ENCODE measurements at places on chromosomes 13 and 19.

DNA sequence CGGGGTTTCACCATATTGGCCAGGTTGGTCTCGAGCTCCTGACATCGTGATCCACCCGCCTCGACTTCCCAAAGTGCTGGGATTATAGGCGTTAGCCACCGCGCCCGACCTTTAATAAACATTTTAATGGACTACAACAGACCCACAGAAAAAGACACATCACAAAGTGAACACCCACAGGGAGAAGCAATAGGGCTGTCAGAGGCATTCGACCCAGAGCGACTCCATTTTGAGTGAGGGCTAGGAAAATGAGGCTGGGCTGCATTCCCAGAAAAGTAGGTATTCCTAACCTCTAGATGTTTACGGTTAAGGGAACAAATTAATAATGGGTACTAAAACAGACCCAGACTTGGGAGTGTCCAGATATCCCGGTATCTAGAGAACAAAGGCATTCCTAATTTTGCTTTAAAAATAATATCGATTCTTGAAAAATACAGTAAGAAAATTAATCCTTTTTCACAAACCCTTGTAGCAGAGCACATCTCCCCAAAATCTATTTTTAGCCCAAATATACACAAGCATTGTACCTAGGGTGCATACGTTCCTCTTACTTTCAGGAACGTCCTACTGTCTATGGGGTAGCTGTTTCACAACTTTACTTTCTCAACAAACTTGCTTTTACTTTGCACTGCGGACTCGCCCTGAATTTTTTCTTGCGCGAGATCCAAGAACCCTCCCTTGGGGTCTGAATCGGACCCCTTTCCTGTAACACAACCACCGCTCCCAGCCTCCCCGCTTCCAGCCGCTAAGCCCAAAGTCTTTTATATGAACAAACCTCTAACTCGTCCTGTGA lies 811 bp upstream of the ZNF8 start:
- H3K27me3 ChIP-seq: no peaks in the 10 kb centered on the region
- H3K27ac ChIP-seq: peak overlapping the region; percentile 96
- peak overlapping the region; percentile 95 for H3K4me3 ChIP-seq

- no peaks in the 10 kb centered on the region for H3K36me3 ChIP-seq
- H3K27me3 ChIP-seq: peaks cover 8% of the 10 kb centered on the region
- no peak overlapping the region for H3K27ac ChIP-seq
- no peaks in the 10 kb centered on the region for H3K4me1 ChIP-seq
- no peak overlapping the region for H3K4me3 ChIP-seq
Observed at GRCh38 chr13:45934283-45934682, 82.7 kb upstream of the SIAH3 start.

DNA sequence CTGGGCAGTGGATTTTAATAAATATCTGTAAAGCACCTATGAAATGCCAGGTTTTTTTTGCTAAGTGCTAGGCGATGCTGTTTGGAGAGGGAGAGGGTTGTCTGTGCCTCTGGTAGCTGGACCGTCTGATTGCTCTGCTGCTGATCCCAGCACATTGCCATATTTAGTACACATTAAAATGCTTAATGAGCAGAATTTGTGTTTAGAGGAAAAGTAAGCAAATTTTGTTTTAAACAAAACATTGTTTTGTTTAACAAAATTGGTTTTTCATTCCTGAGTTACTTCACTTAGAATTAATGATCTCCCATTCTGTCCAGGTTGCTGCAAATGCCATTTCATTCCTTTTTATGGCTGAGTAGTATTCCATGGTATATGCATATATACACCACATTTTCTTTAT lies 85.2 kb downstream of the LMO7 start:
- H3K36me3 ChIP-seq: peaks cover 15% of the 10 kb centered on the region
- H3K4me1 ChIP-seq: no peaks in the 10 kb centered on the region
- no peak for DNase-seq
- no peak overlapping the region for H3K27ac ChIP-seq
- H3K27me3 ChIP-seq: no peaks in the 10 kb centered on the region

GRCh38 chr13:30340331-30341250 lies 33.2 kb upstream of the KATNAL1 start:
- no peak overlapping the region for H3K27ac ChIP-seq
- no peak overlapping the region for H3K4me3 ChIP-seq
- peaks cover 29% of the 10 kb centered on the region for H3K4me1 ChIP-seq
- DNase-seq: no peak

DNA sequence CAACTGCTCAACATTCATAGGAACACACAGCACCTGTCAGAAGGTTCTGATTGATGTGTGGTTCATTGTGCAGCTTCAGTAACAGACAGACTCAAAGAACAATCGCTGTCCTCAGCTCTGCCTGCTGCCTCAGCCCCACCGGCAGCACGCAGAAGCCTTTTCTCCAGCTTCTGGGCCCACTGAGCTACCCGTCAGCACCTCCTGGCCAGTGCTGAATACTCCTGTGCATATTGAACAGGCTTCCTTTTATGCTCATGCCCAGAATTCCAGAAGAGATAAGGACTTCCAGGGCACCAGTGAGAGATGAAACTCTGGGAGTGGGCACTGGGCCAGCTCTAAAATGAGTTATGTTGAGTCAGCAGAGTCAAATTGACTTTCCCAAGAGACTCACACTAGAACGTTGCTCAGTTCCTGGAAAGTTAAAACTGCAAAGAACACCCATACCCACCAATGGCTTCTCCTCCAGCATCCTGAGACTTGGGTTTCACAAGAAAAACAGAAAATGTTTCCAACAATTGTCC lies 119.3 kb downstream of the COL4A1 start:
- no peaks in the 10 kb centered on the region for H3K36me3 ChIP-seq
- H3K27ac ChIP-seq: no peak overlapping the region
- DNase-seq: no peak
- H3K27me3 ChIP-seq: peaks cover 5% of the 10 kb centered on the region

- H3K27ac ChIP-seq: peak overlapping the region; percentile 100
- H3K27me3 ChIP-seq: no peaks in the 10 kb centered on the region
- peak overlapping the region; percentile 99 for H3K4me3 ChIP-seq
- H3K4me1 ChIP-seq: peaks cover 30% of the 10 kb centered on the region
- peaks cover 43% of the 10 kb centered on the region for H3K36me3 ChIP-seq
- peak; percentile 75 for DNase-seq
Observed at GRCh38 chr19:16325641-16326400, 1.2 kb downstream of the KLF2 start.

- no peak for DNase-seq
- H3K4me1 ChIP-seq: peaks cover 4% of the 10 kb centered on the region
- no peaks in the 10 kb centered on the region for H3K27me3 ChIP-seq
- H3K36me3 ChIP-seq: no peaks in the 10 kb centered on the region
- no peak overlapping the region for H3K27ac ChIP-seq
- H3K4me3 ChIP-seq: no peak overlapping the region
Observed at GRCh38 chr13:50691681-50692263, 151.7 kb downstream of the DLEU7 start.

DNA sequence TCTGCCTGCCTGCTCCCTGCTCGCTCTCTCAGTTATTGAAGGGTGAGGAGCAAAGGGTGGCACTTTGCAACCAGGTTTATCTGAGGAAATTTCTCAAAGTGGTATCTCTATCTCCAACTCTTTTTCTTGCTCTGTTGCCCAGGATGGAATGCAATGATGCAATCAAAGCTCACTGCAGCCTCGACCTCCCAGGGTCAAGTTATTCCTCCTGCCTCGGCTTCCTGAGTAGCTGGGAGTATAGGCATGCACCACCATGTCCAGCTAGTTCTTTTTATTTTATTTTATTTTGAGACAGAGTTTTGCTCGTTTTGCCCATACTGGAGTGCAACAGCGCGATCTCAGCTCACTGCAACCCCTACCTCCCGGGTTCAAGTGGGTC lies 4.9 kb downstream of the ACTMAP start:
- no peaks in the 10 kb centered on the region for H3K27me3 ChIP-seq
- peak overlapping the region; percentile 65 for H3K27ac ChIP-seq
- H3K4me3 ChIP-seq: no peak overlapping the region
- H3K36me3 ChIP-seq: peaks cover 1% of the 10 kb centered on the region
- DNase-seq: no peak

DNA sequence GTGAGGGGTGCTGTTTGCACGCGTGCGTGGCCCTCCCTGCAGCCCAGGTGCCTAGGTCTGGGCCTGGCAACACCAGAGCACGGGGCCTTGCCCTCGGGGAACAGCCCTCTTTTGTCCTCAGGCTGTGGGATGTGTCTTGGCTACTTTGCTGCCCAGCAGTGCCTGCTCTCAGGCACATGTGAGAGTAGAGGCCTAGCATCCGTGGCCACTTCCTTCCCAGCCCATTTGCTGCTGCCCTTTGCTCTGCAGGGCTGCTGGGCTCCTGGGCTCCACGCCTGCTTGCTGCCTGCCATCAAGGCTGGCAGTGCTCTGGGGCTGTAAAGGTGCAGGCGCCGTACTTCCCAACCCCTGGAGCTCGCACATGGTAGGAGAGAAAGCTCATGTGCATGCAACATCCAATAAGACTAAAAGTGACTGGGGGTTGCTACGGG lies 46.6 kb downstream of the CAPN12 start:
- peaks cover 11% of the 10 kb centered on the region for H3K4me1 ChIP-seq
- no peak overlapping the region for H3K27ac ChIP-seq
- DNase-seq: no peak
- peaks cover 2% of the 10 kb centered on the region for H3K36me3 ChIP-seq
- H3K4me3 ChIP-seq: no peak overlapping the region

- DNase-seq: no peak
- no peaks in the 10 kb centered on the region for H3K36me3 ChIP-seq
- peaks cover 7% of the 10 kb centered on the region for H3K27me3 ChIP-seq
- no peak overlapping the region for H3K27ac ChIP-seq
Observed at GRCh38 chr13:37075164-37075563, 15.7 kb upstream of the SUPT20H start.

DNA sequence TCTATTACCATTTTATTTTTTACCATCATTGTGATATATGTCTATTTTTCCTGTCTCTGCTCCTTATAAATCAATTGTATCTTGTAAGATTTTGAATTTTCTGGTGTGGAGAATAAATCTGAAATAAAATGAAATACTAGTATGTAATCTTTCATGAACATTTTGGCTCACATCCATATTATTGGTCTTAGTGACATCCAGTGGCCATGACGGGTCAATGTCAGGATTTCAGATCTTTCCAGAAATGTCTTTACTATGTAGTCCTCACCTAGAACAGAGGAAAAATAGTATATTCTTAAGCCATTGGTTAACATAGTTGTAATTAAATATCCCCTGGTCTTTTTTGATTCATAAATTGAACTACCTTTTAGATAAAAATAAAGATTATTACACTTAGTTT lies 109.8 kb upstream of the GPC6 start:
- no peak overlapping the region for H3K27ac ChIP-seq
- H3K4me3 ChIP-seq: no peak overlapping the region
- no peaks in the 10 kb centered on the region for H3K36me3 ChIP-seq

- peaks cover 3% of the 10 kb centered on the region for H3K4me1 ChIP-seq
- peaks cover 34% of the 10 kb centered on the region for H3K36me3 ChIP-seq
- DNase-seq: no peak
- no peak overlapping the region for H3K27ac ChIP-seq
- peaks cover 9% of the 10 kb centered on the region for H3K27me3 ChIP-seq
Observed at GRCh38 chr19:36245210-36246005, 30.5 kb downstream of the ZNF146 start.

- H3K27me3 ChIP-seq: no peaks in the 10 kb centered on the region
- DNase-seq: no peak
Observed at GRCh38 chr13:41825691-41826090, 135.2 kb downstream of the VWA8 start.

DNA sequence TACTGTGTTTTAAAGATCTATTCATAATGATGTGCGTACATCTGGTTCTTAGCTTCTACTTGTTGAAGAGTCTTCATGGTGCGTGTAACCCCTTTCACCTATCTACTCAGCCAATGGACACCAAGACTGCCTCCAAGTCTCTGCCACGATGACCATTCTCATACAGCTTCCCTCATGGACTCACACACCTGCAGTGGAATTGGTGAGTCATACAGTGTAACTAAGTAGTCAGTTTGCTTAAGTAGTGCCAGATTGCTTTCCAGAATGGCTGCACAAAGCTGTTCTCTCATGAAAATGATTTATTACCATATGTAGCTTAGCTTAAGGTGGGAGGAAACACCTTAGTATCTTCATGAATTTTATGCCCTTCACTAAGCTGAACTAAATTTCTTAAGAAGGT lies 112.3 kb downstream of the AKAP11 start:
- H3K27me3 ChIP-seq: no peaks in the 10 kb centered on the region
- H3K4me3 ChIP-seq: no peak overlapping the region
- H3K4me1 ChIP-seq: peaks cover 35% of the 10 kb centered on the region
- no peaks in the 10 kb centered on the region for H3K36me3 ChIP-seq
- no peak for DNase-seq
- no peak overlapping the region for H3K27ac ChIP-seq

DNA sequence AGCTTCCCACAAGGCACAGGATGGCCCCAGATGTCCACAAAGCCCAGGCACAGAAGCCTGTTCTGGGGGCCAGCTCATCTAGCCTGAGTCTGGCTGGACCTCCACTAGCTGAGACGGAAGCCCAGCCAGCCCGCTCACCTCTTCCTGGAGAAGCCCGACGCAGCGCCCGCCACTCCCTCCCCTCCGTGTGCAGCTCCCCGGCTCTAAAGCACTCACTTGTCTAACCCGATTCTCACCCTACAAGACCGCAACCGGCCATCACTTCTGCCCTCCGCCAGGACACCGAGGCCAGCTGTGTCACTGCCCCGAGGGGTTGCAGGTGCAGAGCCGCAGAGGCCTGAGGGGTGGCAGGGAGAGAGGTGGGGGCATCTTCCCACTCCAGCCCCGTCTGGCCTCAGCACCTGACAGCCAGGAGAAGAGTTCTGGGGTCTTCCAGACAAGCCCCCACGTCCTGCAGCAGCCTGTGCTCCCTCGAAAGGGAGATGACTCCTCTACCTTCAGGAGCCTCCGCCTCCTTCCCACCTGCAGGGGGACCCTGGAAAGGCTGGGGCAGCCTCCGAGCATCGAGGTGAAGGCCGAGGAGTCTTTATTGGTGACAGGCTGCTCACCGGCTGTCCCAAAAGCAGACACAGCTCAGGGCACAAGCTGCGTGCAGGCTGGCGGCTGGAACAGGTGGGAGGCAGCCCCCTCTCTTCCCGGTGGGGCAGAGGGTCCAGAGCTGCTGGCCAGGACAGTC lies 5.9 kb upstream of the DIRAS1 start:
- peaks cover 38% of the 10 kb centered on the region for H3K27me3 ChIP-seq
- peaks cover 9% of the 10 kb centered on the region for H3K4me1 ChIP-seq
- DNase-seq: no peak
- H3K4me3 ChIP-seq: no peak overlapping the region
- no peak overlapping the region for H3K27ac ChIP-seq

DNA sequence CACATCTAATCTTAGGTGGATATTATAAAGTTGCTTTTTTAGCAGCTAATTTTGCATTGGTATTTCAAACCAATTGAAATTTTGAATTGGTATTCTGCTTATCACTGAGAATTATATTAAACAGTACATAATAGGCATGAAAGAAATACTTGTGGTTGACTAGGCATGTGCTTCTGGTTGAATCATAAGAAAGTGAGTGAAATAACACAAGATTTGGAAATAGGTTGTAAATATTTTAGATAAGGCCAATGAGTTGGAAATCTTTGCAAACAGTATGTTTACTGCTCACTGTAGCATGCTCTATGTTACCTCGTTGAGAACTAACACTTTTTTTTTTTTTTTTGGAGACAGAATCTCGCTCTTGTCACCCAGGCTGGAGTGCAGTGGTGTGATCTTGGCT lies 66.8 kb upstream of the RFC3 start:
- DNase-seq: no peak
- H3K4me1 ChIP-seq: peaks cover 3% of the 10 kb centered on the region
- no peak overlapping the region for H3K4me3 ChIP-seq
- no peaks in the 10 kb centered on the region for H3K27me3 ChIP-seq

GRCh38 chr13:27353166-27353583 lies 71.2 kb upstream of the GTF3A start:
- H3K27ac ChIP-seq: no peak overlapping the region
- no peaks in the 10 kb centered on the region for H3K27me3 ChIP-seq
- no peaks in the 10 kb centered on the region for H3K4me1 ChIP-seq
- H3K36me3 ChIP-seq: no peaks in the 10 kb centered on the region
- no peak overlapping the region for H3K4me3 ChIP-seq

Data from naive thymus-derived CD8-positive, alpha-beta T cell (primary cell).